SK-N-SH (cell line): ENCODE measurements at places on chromosomes 5 and 9.

GRCh38 chr5:10374046-10375022 lies 20.8 kb downstream of the MARCHF6 start:
- DNase-seq, result no peak

DNA sequence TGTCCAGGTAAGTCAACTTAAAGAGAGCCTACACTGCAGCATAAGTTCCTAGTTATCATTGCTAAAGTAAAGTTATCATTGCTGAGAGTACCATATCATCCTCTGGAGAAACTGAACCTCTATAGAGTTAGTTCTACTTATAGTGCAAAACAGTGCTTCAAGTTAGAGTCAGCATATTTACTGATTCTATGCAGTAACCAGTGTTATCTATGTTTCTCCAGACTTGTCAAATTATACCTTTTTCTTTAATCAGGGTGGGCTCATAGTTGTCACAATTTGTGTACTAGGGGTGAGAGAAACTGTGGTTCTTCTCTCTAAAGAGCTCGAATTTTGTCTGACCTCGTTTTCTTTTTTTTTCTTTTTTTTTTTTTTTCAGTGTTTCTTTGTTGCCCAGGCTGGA lies 79.6 kb downstream of the ANXA2R start:
- no peak for DNase-seq

GRCh38 chr9:110217656-110218099 lies 9.7 kb upstream of the C9orf152 start:
- peak; percentile 35 for DNase-seq

- no peak for DNase-seq
Measured at GRCh38 chr9:128713941-128714573, 9.9 kb downstream of the ZDHHC12 start.

DNA sequence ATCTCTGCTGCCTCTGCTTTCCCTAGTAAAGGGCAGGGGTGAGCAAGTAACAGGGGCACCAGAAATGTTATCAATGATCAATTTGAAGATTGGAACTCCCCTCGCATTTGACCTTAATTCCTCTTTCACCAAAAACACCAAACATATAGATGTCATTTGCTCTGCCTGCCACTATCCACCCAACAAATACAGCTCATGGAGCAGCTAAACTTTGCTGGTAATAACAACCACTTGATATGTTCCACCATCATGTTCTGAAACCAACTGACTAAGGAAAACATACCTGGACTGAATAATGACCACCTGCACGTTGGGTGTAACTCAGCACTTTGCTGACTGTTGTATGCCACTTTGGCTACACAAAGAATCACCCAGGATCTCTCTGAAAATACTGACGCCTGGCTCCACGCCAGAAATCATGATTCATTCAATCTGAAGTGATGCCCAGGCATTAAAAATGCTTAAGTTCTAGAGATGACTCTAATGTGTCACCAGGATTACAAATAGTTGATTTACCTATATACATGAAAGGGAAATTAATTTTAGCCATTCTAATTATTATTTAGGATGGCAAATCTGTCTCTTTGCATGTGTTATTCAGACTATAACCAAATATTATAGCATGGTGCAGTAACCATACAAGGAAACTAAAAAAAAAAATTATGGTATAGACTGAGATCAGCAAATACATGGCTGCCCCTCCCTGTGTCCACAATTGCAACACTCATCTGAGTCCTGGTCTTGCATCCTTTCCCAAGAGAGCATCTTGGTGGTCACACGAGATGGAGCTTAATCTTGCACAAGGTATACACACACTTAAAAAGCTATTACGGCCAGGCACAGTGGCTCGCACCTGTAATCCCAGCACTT lies 43.1 kb upstream of the TTC39B start:
- no peak for DNase-seq

GRCh38 chr5:150022158-150022531 lies 21.6 kb downstream of the HMGXB3 start:
- DNase-seq, result no peak

- no peak for DNase-seq
Measured at GRCh38 chr9:77769246-77769645, 121.1 kb upstream of the GNA14 start.
